ENCODE measurements at places on chromosomes 3 and 15.

DNA sequence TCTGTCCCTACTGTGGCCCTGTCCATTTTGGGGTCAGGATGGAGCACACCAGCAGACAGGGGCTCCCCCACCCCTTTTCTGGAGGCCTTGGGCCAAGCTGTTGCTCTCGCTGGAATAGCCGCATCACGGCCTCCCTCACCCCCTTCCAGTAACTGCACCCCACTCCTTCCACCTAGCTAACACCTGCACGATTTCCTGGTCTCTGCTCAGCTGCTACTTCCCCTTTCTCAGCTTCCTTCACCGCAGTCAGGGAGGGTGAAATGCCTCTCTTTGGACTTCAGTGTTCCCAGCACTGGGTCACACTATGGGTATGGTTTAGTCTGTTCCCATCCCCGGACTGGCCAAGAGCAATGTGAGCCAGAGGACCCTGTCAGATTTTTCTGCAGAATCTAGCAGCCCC is 400.2 kb downstream of the MCTP2 start:
- DNase-seq, result no peak

DNA sequence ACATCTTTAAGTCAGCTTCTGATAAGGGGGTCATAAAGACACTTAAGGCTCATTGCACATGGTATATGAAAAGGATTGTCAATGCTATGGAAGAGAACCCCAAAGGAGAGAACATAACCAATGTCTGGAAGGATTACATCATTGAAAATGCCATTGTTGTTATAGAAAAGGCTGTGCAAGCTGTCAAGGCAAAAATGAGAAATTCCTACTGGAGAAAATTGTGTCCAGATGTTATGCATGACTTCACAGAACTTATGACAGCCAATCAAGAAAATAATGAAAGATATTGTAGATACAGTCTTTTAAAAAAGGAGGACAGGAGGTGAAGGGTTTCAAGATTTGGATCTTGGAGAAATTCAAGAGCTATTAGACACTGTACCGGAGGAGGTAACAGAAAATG is 96.3 kb upstream of the MBNL1 start:
- DNase-seq, result no peak

DNA sequence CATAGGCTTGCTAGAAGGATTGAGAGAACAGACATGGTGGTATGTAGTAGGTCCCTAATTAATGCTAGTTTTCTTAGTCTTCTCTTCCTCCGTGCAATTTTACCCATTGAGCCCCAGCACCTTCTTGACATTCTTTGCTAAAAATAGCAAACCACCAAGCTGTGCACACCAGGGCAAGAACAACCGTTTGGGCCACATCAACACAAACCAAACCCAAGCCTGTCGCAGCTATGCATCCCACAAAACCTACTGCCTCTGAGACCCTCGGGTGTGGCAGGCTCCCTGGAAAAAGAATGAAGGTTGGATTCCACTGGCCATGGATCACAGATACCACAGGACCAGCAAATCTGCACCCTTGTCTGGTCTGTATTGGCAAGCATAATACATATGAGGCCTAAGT is 27.1 kb downstream of the HEG1 start:
- no peak for DNase-seq

DNA sequence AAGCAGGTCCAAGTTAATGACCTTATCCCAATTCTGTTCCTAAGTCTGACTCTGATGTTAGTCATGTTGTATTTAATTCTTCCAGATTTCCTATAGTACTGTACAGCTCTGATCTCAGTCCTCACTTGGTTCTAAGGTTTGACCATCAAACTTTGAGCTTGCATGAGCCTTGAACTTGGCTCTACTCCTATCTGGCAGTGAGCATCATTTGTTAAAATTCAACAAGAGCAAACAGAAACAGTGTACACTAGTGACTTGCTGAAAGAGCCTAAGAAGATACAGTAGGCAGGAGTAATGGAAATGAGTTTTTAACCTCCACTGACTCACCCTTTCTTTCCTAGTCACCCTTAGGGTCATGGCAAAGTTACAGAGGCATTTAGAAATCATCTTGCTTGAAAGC is 451.1 kb upstream of the TPRG1 start:
- DNase-seq, result no peak

DNA sequence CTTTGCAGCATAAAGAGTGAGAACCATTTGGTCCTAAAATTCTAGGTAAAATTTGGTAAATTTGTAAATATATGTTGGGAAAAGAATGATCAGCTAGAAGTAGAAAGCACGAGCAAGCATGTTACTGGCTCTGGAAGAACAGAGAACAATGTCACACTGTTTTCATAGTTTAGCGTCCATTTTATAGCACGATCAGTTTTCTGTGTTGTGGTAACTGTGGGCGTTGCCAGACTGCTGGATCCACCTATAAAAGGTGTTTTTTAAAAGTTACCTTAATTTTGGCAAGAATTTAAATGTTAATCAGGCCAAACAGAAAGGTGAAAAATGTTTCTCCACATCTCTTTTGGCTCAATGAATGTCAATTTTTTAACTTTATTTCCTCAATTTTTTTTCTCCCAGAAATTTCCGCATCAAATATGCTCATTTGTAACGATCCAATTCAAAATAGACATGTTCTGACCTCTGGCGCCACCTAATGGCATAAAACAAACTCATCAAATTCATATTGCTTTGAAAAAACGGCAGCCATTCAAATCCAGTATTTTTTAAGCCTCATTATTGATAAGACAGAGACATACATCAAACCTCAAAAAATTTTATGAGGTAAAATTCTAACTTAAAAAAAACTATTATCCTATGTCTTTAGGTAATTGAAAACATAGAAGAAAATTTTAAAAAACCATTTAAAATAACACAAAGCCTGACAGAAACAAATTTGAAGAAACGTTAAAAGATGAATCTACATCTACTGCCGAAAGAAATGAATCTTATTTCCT is 5.5 kb upstream of the GP5 start:
- no peak for DNase-seq

- no peak for DNase-seq
Observed at GRCh38 chr3:10419637-10420232, 85.7 kb downstream of the ATP2B2 start.

DNA sequence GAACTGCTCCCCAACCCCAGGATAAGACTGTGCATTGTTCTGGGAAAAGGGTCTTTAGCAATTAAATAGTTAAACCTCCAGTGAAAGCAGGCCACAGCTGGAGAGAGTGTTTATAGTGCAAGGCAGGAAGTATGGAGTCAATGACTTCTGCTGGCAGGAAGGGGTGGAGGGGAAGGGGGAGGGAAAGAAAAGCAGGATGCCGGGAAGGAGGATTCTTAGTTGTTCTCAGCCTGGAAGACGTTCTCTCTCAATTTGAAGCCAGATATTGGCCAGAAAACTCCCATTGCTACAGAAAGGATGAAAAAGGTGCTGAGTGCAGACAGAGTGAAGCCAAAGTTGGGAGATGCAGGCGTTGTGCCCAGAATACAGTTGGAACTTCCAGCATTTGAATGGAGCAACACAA is 35.7 kb upstream of the ACTL6A start:
- DNase-seq, result no peak

- DNase-seq, result no peak
Observed at GRCh38 chr15:26628879-26629529, 143.9 kb downstream of the GABRB3 start.

DNA sequence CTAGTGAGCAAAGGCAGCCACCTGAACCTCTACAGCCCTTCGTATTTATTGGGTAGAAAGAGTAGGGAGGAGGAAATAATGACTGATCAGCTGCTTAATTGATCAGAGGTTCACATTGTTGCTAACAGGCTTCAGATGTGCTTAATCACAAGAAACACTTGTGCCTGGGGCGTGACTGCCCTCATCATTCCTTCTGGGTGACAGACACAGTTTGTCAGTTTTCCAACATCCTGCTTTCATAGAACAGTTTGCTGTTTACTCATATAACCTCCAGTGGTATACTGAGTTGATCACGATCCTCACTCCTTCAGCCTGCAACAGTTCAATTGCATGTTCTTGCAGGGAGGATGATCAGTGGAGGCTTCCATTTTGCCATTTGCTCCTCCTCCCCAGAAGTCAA is 13.6 kb upstream of the CASR start:
- DNase-seq, result no peak

- no peak for DNase-seq
Observed at GRCh38 chr3:58866079-58866478, 183.7 kb downstream of the CFAP20DC start.

DNA sequence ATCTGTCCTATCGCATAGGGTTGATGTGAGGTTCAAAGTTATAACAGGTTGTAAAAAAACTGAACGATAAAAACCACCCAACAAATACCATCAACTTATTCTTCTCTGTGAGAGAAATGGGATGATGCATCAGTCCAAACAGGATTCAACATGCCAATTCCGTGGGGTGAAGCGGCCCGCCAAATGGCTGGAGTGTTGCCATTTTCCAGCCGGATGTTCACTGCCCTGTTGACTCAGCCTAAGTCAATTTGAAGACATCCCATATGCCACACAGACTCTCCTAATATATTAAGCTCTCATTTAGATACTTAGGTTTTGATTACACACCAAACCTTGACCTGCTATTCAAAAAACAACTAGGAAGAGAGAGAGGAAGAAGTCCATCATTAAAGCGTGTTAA is 311.1 kb downstream of the VPS13C start:
- DNase-seq, result no peak

GRCh38 chr15:50767332-50767861 is 1.9 kb upstream of the SPPL2A start:
- DNase-seq, result no peak

DNA sequence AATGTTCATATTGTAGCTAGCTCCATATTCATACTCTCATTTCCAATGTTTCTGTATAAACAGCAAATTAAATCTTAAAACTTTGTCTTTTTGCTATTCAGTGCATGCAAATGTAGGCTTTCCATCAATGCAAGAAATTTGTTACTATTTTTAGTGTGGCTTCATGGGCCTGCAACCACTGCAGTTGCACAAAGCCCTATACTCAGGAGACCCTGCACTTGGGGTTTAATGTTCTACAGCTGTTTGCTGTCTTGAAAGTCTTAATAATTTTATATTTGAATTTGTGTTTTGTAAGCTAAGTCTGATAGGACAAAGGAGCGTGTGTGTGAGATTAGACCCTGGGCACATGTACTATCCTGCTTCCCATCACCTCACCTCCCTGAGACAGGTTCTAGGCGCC is 9.6 kb downstream of the PYDC2 start:
- no peak for DNase-seq

GRCh38 chr15:73822998-73823397 is 50.4 kb upstream of the TBC1D21 start:
- no peak for DNase-seq

GRCh38 chr3:132381348-132381944 is 35.9 kb upstream of the DNAJC13 start:
- no peak for DNase-seq

- DNase-seq, result peak; percentile 58
Observed at GRCh38 chr3:64030741-64031140, 7.4 kb upstream of the PSMD6 start.

DNA sequence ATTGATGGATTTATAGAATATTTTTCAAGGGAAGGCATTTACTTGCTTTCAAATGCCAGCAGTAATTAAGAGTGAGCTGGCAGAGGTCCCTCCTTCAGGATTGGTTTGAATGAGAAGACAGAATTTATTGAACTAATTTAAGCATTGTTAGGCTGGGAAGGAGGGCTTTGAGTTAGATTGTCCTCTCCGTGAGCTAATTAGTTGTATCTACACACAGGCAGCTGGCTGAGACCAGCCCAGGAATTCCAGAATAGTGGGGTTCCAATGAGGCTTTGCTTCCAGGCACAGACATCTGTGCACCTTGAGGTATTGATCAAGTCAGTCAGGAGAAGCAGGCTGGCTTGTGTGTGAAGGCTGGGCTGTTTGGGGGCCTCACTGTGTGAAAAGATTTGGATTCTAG is 124.0 kb upstream of the WNT5A start:
- no peak for DNase-seq

DNA sequence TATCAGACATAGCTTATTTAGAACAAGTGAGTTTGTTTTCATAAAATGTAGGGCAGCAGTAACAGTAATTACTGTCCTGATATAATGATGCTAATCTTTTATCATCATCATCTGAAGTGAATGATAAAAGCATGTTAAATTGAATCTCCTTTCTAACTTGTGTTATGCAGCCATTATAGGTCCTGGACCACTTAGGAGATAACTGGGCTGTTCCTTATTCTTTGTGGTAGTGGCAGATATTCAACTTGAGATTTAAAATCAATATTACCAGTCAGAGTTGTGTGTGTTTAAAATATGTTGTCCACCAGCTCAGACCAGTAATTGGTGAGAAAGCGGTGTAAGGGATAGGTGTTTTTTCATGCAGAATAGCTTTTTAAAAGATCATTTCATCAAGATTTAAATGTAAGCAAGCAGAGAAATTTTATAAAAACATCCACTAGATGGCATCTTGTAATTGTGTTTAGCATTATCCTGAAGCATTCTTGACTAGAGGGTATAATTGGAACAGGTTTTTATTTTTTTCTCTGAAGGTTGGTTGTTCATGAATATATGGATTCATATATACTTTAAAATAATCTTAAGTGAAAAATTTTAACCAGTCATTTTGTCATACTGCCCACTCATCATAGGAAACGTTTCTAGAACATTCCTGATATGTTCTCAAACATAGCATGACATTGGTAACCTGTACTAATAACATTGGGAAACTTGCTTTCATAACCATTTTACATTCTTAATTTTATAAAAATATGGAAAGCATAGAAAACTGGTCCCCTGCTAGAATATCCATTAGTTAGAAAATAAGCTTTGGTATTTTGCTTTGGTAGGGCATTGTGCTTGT is 153.9 kb downstream of the BBX start:
- DNase-seq, result no peak

DNA sequence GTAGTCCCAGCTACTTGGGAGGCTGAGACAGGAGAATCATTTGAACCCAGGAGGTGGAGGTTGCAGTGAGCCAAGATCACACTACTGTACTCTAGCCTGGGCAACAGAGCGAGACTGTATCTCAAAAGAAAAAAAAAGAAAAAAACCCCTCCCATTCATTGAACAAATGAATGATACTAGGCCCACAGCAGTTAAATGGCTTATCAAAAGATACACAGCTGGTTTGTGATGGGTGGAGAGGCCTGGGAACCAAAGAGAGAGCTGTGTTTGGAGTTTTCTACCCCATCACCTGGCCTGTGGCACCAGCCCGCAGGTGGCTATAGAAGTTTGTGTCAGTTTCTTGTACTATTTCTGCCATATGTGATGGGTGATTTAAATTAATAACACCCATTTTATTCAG is 43.1 kb upstream of the LCTL start:
- no peak for DNase-seq

GRCh38 chr15:63941698-63942465 is 104.4 kb downstream of the DAPK2 start:
- no peak for DNase-seq
